ENCODE measurements at places on chromosomes 3 and 15. TPM values are rescaled to one million over a fixed set of nuclear protein-coding genes. Genes with fewer than 3 reads are reported as not detected.

The ZBTB47 gene
- polyA plus RNA-seq, result 13.2 TPM

The WDR76 gene
- 3.3 TPM for polyA plus RNA-seq

The MAP1A gene
- polyA plus RNA-seq, result 0.68 TPM

The SYNPR gene
- polyA plus RNA-seq, result not detected

The GNAT1 gene
- polyA plus RNA-seq, result not detected

The MOBP gene
- polyA plus RNA-seq, result 1.6 TPM

The GP9 gene
- polyA plus RNA-seq, result not detected

DNA sequence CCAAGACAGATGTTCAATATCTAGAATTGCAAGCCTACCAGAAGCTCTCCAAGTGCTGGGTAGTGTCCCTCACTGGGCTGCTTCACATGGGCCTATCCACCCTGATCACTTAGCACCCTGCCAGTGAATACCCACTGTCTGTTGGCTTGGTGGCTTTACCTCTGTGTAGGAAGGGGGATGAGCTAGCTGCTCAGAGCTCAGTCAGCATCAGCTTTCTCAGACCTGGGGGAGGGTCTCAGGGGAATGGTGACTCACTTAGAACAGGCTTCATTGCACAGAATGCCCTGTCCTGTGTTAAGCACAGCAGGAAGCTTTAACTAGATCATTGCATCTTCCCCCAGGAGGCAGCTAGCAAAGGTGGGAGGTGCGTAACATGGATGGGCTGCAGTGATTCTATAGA is 209.8 kb downstream of the PDCD6IP start:
- no peaks in the 10 kb centered on the region for H3K27me3 ChIP-seq
- H3K36me3 ChIP-seq, result no peaks in the 10 kb centered on the region
- no peak overlapping the region for H3K4me3 ChIP-seq
- H3K27ac ChIP-seq, result no peak overlapping the region

GRCh38 chr15:69098771-69099170 is 61.7 kb upstream of the GLCE start:
- H3K4me1 ChIP-seq, result no peaks in the 10 kb centered on the region
- no peak overlapping the region for H3K27ac ChIP-seq

DNA sequence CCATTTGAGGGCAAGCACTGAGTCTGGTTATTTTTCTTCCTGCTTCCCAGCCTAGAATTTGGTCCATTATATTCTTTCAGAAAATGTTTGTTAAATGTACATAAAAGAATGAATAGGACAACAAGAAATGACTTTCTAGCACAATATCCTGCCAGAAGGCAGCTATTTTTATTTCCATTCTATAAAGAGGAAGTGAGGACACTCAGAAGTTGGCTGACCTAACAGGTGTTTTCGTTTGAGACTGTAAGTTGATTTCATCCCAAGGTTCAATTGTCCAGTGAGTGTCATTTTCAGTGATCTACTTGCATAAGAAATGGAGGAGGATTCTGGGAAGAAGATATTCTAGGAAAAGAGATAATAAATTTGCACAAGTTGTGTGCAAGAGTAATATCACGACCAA is 191.9 kb upstream of the POU1F1 start:
- peak; percentile 16 for DNase-seq
- no peak overlapping the region for H3K27ac ChIP-seq
- H3K4me3 ChIP-seq, result no peak overlapping the region
- H3K4me1 ChIP-seq, result no peaks in the 10 kb centered on the region
- no peaks in the 10 kb centered on the region for H3K36me3 ChIP-seq

DNA sequence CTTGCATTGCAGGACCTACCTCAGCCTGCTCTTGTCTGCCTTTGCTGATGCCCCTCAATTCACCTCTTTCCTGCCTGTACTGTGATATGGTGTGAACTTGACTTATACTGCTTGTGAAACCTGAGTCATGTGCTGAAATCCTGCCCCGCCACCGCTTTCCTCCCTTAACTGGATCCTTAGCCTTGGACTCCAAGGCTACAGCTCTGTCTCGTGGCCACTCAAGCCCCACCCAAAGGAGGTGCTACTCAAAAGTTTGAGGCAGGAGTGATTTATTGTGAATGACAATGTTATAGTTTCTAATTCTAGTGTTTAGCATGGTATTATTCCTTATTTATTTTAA is 56.1 kb downstream of the MYZAP start:
- peaks cover 11% of the 10 kb centered on the region for H3K4me1 ChIP-seq
- no peak overlapping the region for H3K27ac ChIP-seq
- DNase-seq, result peak; percentile 51

DNA sequence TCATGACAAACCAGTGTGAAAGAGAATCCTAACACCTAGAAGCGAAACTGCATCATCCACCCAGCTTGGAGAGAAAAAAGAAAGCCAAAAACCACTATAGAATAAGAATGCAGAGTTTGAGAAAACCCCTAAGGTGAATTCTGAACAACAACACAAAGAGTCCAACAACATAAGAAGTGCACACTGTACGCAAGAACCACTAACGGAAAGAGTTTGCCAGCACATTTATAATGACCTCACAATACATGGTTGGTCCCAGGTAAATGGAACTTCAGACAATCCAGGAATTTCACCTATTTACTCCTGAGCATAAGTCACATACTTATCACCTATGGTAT is 128.3 kb upstream of the BHLHE40 start:
- no peaks in the 10 kb centered on the region for H3K27me3 ChIP-seq
- peaks cover 32% of the 10 kb centered on the region for H3K4me1 ChIP-seq
- no peak for DNase-seq
- H3K27ac ChIP-seq, result no peak overlapping the region

DNA sequence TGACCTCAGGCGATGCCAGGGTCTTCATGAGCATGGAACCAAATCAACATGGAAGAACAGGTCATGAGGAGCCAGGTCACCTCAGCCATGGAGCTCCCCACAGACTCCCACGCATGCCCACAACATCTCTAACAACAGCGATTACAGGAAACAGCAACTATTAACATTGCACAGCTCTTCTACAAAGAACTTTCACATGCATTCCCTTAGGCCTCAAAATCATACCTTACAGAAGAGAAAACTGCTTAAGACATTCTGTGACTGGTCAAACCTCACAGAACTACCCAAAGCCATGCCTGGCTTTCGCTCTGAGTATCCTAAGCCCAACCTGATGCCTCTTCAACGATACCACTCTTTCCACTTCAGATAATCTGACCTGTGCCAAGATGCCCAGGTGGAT is 117.8 kb downstream of the OXNAD1 start:
- no peak overlapping the region for H3K27ac ChIP-seq
- H3K4me1 ChIP-seq, result no peaks in the 10 kb centered on the region
- no peak for DNase-seq
- H3K36me3 ChIP-seq, result no peaks in the 10 kb centered on the region
- H3K27me3 ChIP-seq, result no peaks in the 10 kb centered on the region
- no peak overlapping the region for H3K4me3 ChIP-seq

DNA sequence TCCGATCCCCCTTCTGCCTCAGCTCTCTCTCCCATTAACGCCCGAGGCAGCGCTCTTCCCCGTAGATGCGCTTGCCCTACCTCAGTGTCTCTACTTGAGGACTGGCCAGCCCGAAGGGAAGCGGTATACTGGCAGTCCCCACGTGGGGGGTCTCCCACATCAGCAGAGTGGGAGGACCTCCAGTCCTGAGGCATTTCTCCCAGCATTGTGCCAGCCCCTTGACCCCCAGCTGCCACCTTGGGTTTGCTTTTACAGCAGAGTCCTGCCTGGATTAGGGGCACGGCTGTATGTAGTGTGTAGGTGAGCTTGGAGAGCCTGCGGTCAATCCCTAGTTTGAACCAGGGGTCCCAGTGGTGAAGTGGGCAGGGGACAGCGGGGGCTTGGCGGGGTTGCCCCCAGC is 767 bp downstream of the SEMA3F start:
- peaks cover 59% of the 10 kb centered on the region for H3K4me1 ChIP-seq
- no peaks in the 10 kb centered on the region for H3K27me3 ChIP-seq
- H3K4me3 ChIP-seq, result peak overlapping the region; percentile 77

GRCh38 chr3:189936201-189936945 is 184.3 kb downstream of the P3H2 start:
- peak overlapping the region; percentile 7 for H3K27ac ChIP-seq
- no peaks in the 10 kb centered on the region for H3K36me3 ChIP-seq
- peaks cover 13% of the 10 kb centered on the region for H3K4me1 ChIP-seq

- no peak overlapping the region for H3K27ac ChIP-seq
- H3K36me3 ChIP-seq, result no peaks in the 10 kb centered on the region
- no peak for DNase-seq
- no peaks in the 10 kb centered on the region for H3K4me1 ChIP-seq
- H3K27me3 ChIP-seq, result no peaks in the 10 kb centered on the region
Observed at GRCh38 chr15:33161209-33161608, 33.3 kb downstream of the FMN1 start.

DNA sequence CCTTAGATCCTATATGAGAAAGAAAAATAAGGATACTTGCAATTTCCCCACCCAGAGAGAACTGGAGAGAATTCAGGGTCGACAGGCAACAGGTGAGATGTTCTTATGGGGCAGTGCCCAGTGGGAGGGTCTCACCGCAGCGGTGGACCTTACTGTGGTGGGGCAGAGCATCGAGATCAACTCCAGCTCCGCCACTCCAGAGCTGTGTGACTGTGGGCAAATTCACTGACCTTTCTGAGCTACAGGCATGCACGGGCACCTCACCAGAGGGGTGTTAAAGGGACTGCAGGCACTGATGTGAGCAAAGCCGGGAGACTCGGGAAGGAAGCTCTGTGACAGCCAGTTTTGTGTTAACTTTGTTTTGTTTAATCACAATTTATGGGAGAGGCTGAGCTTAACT is 30.9 kb downstream of the RGMA start:
- no peak overlapping the region for H3K4me3 ChIP-seq
- no peaks in the 10 kb centered on the region for H3K4me1 ChIP-seq
- no peaks in the 10 kb centered on the region for H3K36me3 ChIP-seq
- no peak for DNase-seq
- H3K27me3 ChIP-seq, result no peaks in the 10 kb centered on the region
- no peak overlapping the region for H3K27ac ChIP-seq

GRCh38 chr3:47455806-47456452 is 19.8 kb downstream of the SCAP start:
- no peak overlapping the region for H3K4me3 ChIP-seq
- no peaks in the 10 kb centered on the region for H3K27me3 ChIP-seq
- H3K4me1 ChIP-seq, result no peaks in the 10 kb centered on the region
- no peak overlapping the region for H3K27ac ChIP-seq
- H3K36me3 ChIP-seq, result no peaks in the 10 kb centered on the region

GRCh38 chr15:69304182-69304545 is 5.5 kb downstream of the PAQR5 start:
- no peaks in the 10 kb centered on the region for H3K36me3 ChIP-seq
- no peak for DNase-seq
- peaks cover 10% of the 10 kb centered on the region for H3K27me3 ChIP-seq
- peaks cover 7% of the 10 kb centered on the region for H3K4me1 ChIP-seq

DNA sequence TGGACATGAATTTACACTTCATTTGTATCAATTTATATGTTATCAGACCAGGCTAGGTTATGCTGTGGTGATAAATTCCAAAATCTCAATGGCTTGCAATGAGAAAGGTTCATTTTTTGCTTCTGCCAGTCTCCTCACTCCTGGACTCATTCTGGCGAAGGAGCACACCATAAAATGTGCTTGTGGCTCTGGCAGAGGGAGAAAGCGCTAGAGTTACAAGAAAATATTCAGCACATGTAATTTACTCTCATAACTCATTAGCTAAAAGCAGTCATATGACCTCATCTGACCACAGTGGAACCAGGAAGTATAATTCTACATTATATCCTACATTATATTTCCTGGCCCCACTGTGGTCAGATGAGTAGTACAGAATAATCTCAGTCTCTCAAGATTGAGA is 193.8 kb downstream of the BCHE start:
- H3K27me3 ChIP-seq, result peaks cover 9% of the 10 kb centered on the region
- H3K4me3 ChIP-seq, result no peak overlapping the region
- peaks cover 25% of the 10 kb centered on the region for H3K4me1 ChIP-seq
- no peaks in the 10 kb centered on the region for H3K36me3 ChIP-seq

GRCh38 chr3:122985539-122985938 is 42.0 kb downstream of the SEMA5B start:
- DNase-seq, result no peak
- H3K4me3 ChIP-seq, result no peak overlapping the region
- H3K36me3 ChIP-seq, result no peaks in the 10 kb centered on the region
- H3K4me1 ChIP-seq, result no peaks in the 10 kb centered on the region
- peaks cover 35% of the 10 kb centered on the region for H3K27me3 ChIP-seq

DNA sequence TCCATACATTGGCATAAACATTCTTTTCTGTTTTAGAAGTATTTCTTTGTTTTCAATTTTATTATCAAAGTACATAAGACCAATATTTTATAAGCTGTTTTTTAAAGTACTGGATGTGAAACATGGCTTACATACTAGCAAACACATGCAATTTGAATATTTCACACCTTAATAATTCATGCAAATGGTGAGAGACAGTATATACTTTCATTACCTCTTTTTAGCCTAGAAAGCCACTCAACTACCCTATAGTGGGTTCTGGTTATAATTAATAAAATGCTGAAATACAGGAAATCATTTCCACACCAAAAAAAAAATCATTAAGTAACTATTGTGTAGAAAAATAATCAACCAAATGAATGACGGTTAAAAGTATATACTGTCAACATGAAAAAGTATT is 38.5 kb upstream of the MELTF start:
- DNase-seq, result no peak
- no peaks in the 10 kb centered on the region for H3K4me1 ChIP-seq
- no peak overlapping the region for H3K4me3 ChIP-seq
- no peak overlapping the region for H3K27ac ChIP-seq
- H3K27me3 ChIP-seq, result no peaks in the 10 kb centered on the region

- H3K27ac ChIP-seq, result no peak overlapping the region
- DNase-seq, result peak; percentile 77
- H3K4me3 ChIP-seq, result no peak overlapping the region
- H3K4me1 ChIP-seq, result no peaks in the 10 kb centered on the region
- no peaks in the 10 kb centered on the region for H3K36me3 ChIP-seq
- no peaks in the 10 kb centered on the region for H3K27me3 ChIP-seq
Observed at GRCh38 chr3:65729555-65729954, 309.2 kb downstream of the MAGI1 start.

DNA sequence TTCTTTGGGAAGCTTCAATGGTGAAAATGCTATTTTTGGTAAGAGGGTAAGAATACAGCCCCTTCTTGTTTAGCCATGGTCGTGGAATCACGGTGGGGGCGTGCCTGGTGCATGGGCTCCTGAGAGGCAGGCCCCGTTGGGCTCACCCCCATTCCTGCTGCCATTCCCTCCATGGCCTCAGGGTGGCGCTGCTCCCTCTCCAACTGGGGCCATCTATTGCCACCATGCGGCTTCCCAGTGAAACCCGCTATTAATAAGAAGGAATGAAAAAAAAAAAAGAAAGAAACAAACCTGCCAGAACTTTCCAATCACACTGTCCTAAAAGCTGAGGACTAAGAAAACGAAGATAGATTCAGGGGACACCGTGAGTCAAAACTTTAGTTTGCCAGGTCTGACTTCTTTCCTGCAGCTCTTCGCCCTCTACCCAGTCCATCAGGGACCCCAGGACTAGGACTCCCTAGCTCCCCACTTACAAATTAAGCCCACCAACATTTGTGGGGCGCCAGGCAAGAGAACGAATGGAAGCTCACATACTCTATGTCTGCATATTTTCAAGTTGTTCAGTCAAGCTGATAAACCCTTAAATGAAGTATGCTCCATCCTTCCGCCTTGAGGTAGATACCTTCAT is 30.6 kb upstream of the ABHD2 start:
- H3K4me3 ChIP-seq, result no peak overlapping the region
- no peaks in the 10 kb centered on the region for H3K36me3 ChIP-seq
- H3K27ac ChIP-seq, result no peak overlapping the region
- H3K4me1 ChIP-seq, result no peaks in the 10 kb centered on the region
- peak; percentile 79 for DNase-seq
